ENCODE measurements at places on chromosomes 5 and 9. TPM values are rescaled to one million over a fixed set of nuclear protein-coding genes. Genes with fewer than 3 reads are reported as not detected.

The NUTM2G gene
- total RNA-seq: not detected

The TNFSF8 gene
- total RNA-seq: not detected

The ZNF462 gene
- total RNA-seq: 14.0 TPM

The TMCO6 gene
- 6.2 TPM for total RNA-seq

Data from bronchial smooth muscle cell (primary cell).